Right renal pelvis (tissue), 4 donors: ENCODE measurements at places on chromosomes 7 and 10. TPM values are rescaled to one million over a fixed set of nuclear protein-coding genes. Genes with fewer than 3 reads are reported as not detected.

- no peak for DNase-seq
Measured at GRCh38 chr10:6999232-6999925, 411.5 kb downstream of the SFMBT2 start.

GRCh38 chr7:38424750-38425463 lies 151.5 kb upstream of the TARP start:
- no peak for DNase-seq

- no peak for DNase-seq
Measured at GRCh38 chr10:117003336-117003735, 1.7 kb downstream of the SHTN1 start.

- DNase-seq: no peak
Measured at GRCh38 chr10:75508814-75509306, 77.4 kb downstream of the LRMDA start.

The CYP26C1 gene
- 0.10 TPM for polyA plus RNA-seq

DNA sequence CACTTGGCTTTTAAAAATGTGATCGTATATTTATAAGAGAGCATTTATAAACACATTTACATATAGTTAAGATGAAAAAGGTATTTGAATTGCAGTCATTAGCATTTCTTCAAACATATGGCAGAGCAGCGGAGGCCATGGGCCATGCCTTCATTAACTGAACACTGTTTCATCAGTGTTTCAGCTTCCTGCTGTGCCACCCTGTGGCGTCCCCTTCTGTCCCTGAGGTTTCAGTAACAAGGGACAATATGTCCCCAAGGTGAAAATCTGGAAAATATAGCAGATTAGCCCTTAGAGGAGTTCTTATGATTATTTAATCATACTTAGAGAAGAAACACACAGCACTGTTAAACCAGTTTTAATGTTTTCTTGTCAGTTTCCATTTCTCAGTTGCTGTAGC lies 577.8 kb downstream of the ETV1 start:
- no peak for DNase-seq

GRCh38 chr7:46450886-46451285 lies 529.8 kb upstream of the IGFBP3 start:
- no peak for DNase-seq
